ENCODE measurements at places on chromosomes 6 and 20. TPM values are rescaled to one million over a fixed set of nuclear protein-coding genes. Genes with fewer than 3 reads are reported as not detected.

GRCh38 chr20:55701467-55701866, 303.9 kb downstream of the CBLN4 start:
- ATAC-seq: no peak

Gene CRISP3
- total RNA-seq: not detected

Gene GINS1
- 31.1 TPM for total RNA-seq

DNA sequence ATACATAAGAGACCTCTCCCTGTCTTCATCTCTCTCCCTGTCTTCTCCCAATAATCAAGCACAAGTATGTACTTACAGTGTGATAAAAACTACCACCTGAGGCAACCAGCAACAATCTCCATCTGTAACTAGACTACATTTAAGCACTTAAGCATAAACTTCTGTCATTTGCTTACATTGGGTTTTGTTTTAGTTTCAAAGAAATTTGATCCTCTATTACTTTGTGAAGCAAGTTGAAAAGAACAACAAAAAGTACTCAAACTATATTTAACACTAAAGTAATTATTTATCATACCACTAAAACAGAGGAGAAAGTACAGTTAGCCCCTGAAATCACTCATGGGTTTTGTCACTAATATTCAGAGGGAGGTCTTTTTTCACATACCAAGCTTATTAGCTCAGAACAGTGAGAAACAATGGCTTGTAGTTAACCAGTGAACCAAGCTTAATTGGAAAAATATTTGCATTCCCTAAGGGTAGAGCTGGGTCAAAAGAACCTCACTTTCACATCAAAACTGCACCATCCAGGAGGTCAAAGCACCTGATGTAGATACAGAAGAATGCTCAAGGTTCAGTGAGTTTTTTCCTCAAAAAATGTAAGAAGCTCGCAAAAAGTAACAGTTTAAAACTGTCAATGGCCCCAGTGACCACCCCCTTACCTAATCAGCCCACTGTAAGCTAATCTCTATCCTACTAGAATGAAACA, 34.1 kb downstream of the DCDC2 start:
- ATAC-seq: no peak

Gene PTPRA
- total RNA-seq: 40.0 TPM

Gene RAMACL
- 0.28 TPM for total RNA-seq

GRCh38 chr6:92023410-92023966, 1395.9 kb downstream of the EPHA7 start:
- ATAC-seq: no peak

Measured in activated T-helper 17 cell treated with anti-CD3 and anti-CD28 coated beads, Interleukin-2, amount 50 U/mL, for 72 hours (primary cell).